Astrocyte (in vitro differentiated cells and primary cell): ENCODE measurements at places on chromosomes 16 and 17.

- no peak for DNase-seq
These were observed 10.5 kb upstream of the PHOSPHO1 start for GRCh38 chr17:49241040-49241439.

DNA sequence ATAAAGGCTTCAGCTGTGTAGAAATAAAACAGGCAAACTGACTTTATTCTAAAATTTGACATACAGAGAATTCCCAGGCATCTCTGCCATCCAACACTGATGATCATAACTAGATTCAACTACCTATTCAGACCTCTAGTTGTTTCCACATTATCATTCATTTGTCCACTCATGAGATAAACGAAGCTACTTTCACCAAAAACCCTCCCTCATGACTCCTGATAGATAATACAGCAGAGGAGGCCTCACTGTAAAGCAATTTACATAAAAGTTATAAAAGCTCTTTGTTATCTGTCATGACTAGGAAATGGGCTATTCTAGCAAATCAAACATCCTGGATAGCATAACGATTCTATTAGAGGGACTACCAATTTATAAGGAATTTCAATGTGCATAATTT is 19.6 kb upstream of the RFFL start:
- DNase-seq = no peak

DNA sequence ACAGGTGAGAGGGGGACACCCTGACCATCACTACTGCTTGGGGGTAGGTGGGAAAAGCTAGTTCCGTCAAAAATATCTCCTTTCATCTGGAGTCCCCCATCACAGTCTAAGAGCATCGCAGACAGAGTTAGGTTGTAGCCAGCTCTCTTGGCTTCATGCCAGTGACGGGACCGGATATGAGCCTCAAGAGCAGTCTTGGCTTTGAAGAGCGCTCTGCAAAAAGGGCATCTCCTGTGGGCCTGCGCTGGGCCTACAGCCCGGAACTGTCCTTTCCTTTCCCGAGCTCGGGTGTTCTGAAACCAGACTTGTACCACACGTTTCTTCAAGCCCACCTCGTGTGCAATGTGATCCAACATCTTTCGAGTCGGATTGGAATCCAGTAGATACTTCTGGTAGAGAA is 253.6 kb downstream of the ZFHX3 start:
- no peak for DNase-seq

DNA sequence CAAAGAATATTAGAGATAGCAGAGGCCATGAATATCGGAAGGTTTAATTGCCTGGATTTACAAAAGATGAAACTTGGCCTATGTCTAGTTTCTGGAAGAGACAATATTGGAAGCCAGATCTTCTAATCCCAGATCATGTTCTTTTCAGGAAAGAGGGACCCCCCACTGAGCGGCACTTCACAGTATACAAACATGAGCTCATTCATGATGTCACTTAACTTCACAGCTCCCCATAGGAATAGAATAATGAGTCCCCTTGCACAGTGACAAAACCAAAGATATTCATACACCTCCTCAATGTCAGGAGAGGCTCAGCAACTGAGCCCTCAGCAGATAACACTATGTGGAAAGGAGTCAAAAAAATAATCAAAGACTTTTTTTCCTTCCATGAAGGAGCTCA is 147.5 kb downstream of the CDH11 start:
- no peak for DNase-seq

DNA sequence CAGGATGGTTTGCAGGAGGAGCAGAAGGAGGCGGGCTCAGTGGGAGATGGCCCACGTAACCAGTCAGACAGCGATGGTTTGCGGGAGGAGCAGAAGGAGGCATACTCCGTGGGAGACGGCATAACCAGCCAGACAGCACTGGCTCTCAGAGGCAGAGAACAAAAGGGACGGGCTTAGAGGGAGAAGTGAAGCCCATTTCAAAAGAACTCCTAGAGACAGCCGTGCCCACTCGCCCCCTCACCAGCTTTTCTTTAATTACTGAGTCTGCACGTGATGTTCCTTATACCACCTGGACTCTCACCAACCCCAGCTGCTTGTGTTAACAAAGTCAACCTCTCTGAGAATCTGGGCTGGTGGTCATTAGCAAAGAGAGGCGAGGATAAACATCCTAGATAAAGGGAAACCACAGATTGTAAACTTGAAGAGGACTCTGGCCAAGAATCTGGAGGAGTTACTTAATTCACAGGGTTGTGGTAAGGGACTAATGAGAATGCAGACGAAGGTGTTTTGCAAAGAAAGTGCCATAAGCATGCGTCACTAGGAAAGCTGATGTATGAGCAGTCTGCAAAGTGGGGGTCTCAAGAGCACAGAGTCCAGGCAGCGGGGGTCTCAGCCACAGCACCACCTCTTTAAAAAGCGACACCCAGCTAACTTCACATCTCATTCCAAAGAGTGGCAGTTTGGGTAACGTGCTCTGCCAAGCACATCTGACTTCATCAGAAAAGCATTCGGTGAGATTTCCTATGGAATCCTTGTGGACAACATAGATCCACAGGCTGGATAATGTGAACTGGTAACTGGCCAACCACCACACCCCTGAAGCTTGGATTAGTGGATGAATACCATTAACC is 51.7 kb downstream of the NXN start:
- peak; percentile 99 for DNase-seq

DNA sequence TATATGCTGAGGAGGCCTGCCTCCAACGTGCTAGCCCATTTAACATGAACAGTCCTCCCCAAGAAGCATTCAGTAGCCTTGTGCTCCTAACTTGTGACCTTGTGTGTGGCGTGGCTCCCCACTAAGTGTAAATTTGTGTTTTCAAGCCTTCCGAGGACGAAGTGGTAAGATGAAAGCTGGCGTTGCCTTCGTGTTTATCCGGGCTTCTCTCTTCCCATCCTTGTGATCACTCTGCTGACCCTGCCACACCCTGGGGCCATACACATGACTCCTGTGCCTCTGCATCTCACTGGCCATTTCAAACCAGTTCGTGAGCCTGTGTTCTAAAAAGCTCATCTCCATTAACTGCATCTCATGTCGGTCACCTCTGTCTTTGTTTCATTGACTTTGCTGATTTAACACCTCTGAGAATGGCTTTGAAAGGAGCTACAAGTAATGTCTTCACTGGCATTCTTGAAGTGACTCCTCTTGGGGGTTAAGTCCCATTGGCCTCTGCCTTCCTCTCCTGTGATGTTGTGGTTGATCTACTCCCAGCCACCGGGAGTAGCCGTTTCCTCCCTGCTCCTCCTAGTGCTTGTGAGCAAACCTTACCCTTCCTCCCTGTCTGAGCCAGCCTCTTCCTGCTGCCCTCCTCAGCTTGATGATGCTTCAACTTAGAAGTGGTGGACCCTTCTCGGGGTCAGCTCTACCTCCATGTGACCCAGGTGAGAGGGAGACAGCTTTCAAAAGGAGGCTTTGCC is 27.4 kb upstream of the NAGLU start:
- no peak for DNase-seq

- no peak for DNase-seq
These were observed 38.5 kb downstream of the IGF2BP1 start for GRCh38 chr17:49035470-49036269.

- no peak for DNase-seq
These were observed 219.9 kb upstream of the NLRP1 start for GRCh38 chr17:5804251-5804650.

GRCh38 chr17:71115669-71115972 is 946.3 kb downstream of the KCNJ2 start:
- no peak for DNase-seq

DNA sequence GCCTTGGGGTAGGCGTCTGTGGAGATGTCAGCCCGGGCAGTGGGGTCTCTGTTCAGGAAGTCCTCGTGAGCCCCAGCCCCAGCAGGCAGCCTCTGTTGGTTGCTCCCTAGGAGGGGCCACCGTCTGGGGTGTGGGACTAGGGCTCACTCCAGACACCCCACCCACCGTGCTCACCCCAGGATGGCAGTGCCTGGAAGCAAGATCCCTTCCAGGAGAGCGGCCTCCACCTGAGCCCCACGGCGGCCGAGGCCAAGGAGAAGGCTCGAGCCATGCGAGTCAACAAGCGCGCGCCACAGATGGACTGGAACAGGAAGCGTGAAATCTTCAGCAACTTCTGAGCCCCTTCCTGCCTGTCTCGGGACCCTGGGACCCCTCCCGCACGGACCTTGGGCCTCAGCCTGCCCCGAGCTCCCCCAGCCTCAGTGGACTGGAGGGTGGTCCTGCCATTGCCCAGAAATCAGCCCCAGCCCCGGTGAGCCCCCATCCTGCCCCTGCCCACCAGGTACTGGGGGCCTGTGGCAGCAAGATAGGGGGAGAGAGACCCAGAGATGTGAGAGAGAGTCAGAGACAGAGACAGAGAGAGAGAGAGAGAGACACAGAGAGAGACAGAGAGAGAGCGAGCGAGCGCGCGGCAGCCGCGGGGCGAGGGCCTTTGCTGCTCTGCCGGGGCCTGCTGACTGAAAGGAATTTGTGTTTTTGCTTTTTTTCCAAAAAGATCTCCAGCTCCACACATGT is 9.8 kb downstream of the NTHL1 start:
- DNase-seq = no peak

- peak; percentile 83 for DNase-seq
These were observed 57.4 kb upstream of the MRTFB start for GRCh38 chr16:14013571-14014283.

GRCh38 chr17:55584861-55585260 is 73.6 kb upstream of the SMIM36 start:
- no peak for DNase-seq

DNA sequence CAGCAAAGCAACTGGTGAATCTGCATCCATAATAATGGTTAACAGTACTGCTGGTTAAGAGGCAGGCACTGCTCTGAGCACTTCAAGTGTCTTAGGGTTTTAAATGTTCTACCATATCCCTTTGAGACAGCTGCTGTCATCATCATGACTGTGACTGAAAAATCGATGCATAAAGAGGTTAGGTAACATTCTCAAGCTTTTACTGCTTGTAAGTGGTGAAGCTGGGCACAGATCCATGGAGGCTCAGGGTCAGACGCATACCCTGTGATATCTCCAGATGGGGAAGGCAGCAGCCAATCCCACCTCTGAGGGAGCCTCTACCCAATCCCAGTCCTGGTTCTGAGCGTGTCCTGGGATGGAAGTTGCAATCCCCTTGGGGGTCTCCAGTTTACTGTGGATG is 57.6 kb upstream of the SOX9 start:
- DNase-seq = no peak

DNA sequence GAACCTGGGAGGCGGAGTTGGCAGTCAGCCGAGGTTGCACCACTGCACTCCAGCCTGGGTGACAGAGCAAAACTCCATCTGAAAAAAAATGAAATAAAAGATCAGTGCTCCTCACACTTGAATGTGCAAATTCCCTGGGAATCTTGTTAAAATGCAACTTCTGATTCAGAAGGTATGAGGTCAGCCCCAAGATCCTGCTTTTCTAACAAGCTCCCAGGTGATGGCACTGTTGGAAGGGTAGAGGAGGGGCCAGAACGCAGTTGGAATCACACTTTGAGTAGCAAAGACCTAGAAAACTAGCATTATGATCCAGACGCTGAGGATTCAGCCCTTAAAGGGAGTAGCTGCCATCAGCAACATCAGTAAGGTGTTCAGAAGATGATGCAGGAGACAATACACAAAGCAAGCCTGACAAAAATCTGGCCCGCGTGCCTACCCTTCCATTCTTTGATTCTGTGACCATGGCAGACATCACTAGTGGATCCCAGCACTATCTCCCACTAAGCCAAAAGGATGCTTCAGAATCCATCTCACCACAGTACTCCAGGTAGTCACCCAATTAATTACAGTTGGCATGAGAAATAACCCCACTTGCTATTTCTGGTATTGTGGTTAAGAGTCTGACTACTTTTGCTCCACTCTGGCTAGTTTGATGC is 33.1 kb upstream of the MEIOC start:
- peak; percentile 66 for DNase-seq

DNA sequence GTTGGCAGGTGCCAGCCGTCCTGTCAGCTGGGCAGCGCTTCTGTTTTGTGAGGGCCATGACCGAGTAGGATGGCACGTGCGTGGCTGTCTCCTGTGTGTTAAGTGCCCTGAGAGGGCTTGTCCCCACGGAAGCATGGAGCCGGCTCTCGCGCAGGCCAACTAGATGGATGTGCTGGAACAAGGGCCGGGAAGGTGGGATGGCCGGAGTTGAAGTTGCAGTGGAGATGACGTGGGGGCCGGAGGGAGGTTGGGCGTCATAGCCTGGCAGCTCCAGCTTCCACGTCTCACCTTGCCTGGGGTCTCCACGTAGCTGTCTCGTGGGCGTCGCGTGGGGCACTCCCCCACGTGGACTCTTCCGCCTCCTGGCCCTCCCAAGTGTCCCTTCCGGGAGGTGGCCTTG is 27.7 kb downstream of the TBCD start:
- DNase-seq = no peak

GRCh38 chr16:89436366-89436765 is 54.0 kb downstream of the ANKRD11 start:
- DNase-seq = no peak

DNA sequence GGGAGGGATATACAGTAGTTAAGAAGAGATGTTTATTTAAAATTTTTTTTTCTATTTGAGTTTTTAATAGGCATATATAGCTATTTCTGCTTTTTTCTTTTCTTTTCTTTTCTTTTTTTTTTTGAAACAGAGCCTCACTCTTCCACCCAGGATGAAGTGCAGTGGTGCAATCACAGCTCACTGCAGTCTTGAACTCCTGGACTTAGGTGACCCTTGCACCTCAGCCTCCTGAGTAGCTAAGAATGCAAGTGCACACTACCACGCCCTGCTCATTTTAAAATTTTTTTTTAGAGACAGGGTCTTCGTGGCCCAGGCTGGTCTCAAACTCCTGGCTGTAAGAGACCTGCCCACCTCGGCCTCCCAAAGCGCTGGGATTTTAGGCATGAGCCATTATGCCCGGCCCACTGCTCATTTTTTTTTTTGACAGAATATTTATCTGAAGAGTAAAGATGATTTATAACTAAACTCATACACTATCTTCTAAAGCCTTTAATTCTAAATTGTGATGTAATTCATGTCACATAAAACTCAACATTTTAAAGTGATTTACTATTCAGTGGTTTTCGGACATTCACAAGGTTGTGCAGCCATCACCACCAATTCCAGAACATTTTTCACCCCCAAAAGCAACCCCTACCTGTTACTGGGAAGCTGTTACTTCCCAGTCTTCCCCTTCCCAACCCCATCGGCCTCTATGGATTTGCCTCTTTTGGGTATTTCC is 106.0 kb downstream of the VPS53 start:
- no peak for DNase-seq

GRCh38 chr17:69913216-69913615 is 161.8 kb upstream of the KCNJ16 start:
- DNase-seq = peak; percentile 7

DNA sequence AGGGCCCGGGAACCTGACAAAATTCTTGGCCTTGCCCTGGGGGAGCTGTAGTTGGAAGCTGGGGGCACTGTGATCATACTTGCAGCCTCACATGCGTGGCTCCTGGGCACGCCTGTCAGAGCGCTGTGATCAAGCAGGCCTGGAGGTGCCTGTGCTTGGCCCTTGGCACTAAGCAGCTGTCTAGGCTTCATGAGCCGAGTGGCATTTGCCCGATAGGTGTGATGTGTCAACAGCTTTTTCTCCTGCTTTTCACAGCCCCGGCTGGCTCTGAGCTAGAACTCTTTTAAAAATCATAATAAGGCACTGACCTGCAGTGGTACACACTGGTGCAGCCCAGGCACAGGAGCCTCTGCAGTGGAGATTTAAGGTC is 113.8 kb downstream of the SOCS1 start:
- DNase-seq = no peak

GRCh38 chr17:924711-925475 is 54.7 kb downstream of the NXN start:
- DNase-seq = no peak

GRCh38 chr16:12420661-12421209 is 383.0 kb downstream of the CPPED1 start:
- DNase-seq = no peak
